Hepatocyte (in vitro differentiated cells): ENCODE measurements at places on chromosomes 4 and X.
A peak's percentile ranks its signal among the peaks of the same experiment; 100 is the strongest.

DNA sequence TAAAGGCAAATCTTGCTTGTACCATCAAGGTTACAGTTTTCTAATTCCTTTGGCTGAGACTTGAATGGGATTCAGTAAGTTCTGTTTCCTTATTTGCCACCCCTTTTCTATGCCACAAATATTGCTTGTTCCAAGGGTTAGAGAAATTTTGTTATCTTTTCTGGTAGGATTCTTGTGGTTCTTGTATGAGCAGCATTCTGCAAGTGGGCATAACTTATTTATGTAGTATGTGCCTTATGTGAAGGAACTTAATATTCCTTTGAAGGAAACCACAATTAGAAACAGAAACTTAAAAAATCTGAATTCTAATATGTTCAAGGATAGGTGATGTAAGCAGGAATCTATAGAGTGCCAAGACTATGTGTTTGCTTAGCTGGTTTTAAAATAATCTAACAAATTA is 53.1 kb upstream of the TSPAN5 start:
- no peak for DNase-seq

- DNase-seq, result no peak
These were observed 272.1 kb upstream of the AGTR2 start for GRCh38 chrX:115898382-115899001.

- no peak for DNase-seq
These were observed 6.9 kb upstream of the BBS7 start for GRCh38 chr4:121877041-121877773.

- DNase-seq, result no peak
These were observed 44.2 kb downstream of the JAKMIP1 start for GRCh38 chr4:6155996-6156750.

GRCh38 chr4:42541647-42542046 is 115.3 kb downstream of the ATP8A1 start:
- DNase-seq, result no peak

GRCh38 chr4:78644744-78645330 is 93.3 kb downstream of the ANXA3 start:
- peak; percentile 81 for DNase-seq

DNA sequence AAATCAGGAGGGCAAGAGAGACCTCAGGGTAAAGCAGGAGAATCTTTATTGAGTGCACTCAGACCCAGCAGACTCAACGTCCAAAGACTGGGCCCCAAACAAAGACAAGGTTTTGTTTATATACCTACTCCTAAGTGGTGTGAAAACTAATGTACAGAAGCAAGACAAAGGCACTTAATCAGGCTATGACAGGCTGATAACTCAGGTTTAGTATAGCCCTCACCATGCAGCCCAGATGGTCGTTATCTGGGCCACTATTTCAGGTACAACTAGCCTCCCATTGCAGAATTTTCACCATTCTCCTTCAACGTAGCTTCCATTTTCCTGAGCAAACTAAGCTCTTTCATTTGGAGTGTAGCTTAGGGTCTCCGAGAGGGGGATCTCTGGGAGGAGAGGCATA is 36.9 kb downstream of the SULT1E1 start:
- no peak for DNase-seq

DNA sequence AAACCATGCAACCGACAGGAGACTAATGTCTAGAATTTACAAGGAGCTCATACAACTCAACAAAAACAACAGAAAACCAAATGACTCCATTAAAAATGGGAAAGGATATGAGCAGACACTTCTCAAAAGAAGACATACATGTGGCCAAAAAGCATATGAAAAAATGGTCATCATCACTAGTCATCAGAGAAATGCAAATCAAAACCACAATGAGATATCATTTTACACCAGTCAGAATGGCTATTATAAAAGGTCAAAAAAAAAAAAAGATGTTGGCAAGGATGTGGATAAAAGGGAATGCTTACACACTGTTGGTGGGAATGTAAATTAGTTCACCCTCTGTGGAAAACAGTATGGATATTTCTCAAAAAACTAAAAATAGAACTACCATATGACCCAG is 50.5 kb upstream of the CHRDL1 start:
- no peak for DNase-seq

DNA sequence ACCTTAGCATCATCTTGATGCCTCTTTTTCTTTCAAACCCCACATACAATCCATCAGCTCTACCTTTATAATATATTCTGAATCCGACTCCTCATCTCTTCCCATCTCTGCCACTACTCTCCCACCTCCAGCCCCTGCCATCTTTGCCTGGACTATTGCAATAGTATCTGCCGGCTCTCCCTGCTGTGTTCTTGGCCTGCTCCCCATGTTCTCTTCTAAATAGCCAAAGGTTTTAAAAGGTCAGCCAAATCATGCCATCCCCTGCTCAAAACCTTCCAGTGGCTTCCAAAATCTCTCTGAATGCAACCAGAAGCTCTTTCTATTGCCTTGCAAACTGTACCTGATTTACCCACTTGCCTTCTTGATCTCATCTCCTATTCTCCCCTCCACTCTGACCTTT is 266.0 kb downstream of the PTTG2 start:
- no peak for DNase-seq

DNA sequence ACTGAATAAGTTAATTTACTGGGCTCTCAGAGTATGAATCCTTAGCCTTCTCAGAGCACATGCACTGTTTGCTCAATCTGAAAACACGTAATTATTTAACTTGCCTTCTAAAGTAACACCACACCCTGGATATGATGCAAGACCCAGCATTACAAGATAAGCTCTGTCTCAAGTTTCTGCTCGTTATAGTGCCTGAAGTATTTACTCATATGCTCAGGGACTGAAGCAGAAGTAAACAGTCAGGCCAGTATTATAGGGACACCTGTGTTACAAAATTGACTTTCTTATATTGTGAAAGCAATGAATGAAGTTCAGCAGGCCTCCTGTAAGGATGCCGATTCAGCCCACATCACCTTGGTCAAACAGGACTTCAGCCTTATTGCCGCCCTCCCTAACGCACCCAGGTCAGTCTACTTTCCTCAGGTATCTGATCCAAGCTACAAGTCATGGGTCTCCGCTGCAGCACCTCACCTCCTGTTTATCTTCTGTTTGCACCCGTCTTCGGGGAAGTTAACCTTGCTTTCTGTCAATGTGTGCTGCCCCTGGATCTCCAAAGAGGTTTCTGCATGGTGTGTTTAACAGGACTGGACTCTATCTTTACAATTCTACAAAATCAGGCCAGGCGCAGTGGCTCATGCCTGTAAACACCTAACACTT is 42.8 kb upstream of the KLF3 start:
- DNase-seq, result peak; percentile 83

GRCh38 chrX:114451397-114451796 is 132.5 kb upstream of the HTR2C start:
- no peak for DNase-seq

DNA sequence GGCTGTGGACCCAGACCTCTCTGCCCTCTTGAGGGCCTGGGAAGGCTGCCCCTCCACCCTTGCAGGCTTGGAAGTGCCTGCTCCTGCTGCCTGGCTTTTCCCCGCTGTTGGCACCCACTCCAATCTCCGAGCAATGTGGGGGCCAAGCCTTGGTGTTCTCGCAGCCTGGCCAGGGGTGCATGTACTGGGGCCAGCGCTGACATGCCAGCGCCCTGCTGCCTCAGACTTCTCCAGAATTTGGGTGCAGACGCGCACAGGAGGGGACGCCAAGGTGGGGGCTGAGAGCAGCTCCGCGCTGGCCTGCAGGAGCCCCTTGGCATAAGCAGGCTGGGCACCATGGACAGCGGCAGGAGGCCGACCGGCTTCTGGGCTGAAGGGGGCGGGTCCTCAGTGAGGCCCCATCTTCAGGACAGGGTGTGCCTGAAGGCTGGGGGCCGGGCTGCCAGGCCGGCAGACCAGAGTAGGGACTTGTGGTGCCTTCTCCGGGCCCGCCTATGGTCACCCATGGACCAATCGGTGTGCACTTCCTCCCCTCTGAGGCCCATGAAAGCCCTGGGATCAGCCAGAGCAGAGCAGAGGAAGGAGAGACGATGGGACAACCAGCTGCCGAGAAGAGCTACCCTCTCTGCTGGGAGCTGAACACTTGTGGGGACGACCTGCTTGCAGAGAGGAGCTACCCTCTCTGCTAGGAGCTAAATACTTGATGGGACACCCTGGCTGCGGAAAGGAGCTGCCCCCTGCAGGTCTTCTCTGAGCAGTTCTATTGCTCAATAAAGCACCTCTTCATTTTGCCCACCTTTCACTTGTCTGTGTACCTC is 118.3 kb downstream of the DNAAF6 start:
- DNase-seq, result peak; percentile 85

- peak; percentile 15 for DNase-seq
These were observed 364.6 kb upstream of the NOCT start for GRCh38 chr4:138650929-138651448.

DNA sequence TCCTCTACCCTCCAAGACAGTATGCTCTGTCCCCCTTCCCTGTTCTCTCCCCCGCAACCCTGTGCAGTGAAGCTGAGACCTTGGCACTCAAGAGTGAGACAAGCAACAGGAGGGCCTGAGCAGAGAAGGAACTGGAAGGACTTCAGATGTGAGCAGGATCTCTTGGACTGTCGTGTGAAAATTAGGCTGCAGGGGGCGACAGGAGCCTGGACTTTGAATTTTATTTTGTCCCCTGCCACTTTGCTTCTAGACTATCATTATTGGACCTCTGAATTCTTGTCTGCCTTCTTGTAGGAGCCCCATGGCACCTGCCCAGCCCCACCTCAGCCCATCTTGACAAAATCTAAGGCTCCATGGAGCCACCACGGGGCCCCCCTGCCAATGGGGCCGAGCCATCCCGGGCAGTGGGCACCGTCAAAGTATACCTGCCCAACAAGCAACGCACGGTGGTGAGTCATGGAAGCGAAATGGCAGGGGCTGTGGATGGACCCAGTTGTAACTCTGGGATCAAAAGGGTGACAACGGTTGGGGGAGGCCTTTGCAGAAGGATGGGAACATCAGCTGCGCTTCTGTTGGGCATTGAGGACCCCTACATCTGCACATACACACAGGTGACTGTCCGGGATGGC is 1.7 kb downstream of the ARAF start:
- DNase-seq, result no peak

GRCh38 chr4:161892951-161893350 is 270.8 kb downstream of the FSTL5 start:
- DNase-seq, result no peak

DNA sequence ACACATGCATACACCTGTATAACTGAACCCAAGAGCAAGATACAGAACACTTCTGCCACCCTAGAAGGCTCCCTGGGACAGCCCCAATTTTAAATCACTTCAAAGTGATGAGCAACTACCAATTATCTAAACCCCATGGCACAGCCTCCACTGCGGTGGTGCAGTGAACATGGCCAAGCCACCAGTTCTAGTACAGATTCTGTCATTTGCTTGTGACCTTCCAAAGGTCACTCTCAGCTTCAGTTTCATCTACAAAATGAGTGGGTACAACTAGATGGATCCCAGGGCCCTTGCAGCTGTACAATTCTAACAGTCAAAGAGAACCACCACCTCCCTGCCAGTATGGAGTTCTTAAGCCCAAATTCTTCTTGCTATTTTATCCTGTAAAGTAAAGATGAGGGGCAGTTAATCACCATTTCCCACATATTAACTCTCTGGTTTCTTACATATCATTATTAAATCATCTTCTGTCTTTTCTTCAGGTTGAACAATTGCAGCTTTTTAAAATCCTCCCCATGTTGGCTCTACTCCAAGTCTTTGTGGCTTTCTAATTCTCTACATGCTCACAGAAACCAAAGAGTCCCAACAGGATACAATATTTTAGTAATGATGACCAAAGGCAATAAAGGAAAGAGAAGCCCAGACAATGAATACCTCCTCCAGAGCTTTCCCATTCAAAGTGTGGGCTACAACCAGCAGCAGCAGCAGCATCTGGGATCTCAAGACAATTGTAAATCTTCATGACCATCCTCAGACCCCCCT is 39.0 kb upstream of the GPM6B start:
- no peak for DNase-seq

DNA sequence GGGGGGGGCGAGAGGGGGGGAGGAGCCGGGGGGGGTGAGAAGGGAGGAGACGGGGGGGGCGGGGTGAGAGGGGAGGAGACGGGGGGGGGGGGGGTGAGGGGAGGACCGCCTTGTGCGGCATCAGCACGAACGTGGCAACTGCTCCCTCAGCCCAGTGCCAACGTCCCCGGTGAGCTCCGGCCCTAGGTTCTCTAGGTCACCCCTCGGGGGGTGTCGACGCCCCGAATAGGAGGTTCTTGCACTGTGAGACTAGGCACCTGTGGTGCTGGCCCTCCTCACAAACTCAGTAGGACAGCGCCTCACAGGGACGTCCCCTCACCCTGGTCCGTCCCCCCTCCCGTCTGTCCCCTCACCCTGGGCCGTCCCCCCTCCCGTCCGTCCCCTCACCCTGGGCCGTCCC is 21.5 kb upstream of the GTPBP6 start:
- no peak for DNase-seq

- DNase-seq, result peak; percentile 77
These were observed 200.4 kb downstream of the PTTG2 start for GRCh38 chr4:38160487-38161207.

DNA sequence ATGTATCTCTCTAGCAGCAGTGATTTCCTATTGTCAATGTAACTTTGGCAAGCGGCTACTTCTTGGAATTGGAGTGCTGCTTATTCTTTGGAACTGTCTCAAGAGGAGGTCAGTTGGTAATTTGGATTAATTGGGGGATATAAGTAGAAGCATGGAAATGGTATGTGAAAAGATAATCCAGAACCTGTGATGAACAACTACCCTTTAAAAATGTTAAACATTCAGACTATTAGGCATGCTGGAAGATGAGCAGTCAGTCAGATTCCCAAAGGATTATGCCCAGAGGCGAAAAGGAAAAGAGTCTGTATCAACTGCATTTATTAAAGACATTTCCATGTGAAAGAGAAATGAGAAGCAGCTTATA is 62.5 kb downstream of the SEC24D start:
- DNase-seq, result no peak

DNA sequence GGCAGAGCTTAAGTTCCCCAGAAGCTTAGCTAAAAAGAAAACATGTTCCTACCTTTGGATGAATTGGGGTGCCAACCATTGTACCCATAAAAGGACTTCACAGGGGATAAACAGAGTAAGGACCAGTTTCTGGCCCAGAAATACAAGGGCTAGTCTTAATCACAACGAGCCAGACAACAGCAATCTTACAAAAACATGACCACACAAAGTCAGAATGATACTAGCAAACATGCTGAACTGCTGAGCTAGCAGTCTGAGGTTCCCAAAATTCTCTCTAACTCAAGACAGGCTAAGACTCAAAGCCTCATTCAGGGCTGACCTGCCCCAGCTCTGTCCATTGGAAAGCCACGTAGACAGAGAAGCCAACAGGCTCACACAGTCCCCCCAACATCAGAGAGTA is 40.3 kb downstream of the ATP11C start:
- no peak for DNase-seq

DNA sequence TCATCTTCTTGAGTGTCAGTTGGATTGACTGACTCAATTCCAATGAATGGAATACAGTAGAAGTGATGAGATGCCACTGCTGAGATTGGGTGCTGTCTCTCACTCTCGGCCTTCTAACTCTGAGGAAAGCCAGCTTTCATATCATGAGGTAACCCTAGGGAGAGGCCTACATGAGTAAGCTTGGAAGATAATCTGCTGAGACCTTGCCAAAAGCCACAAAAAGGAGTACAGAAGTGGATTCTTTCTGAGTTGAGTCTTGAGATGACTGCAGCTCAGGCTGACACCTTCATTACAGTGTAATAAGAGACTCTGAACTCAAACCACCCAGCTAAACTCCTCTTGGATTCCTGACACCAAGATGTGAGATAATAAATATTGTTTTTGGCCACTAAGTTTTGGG is 537.4 kb upstream of the MAGEB18 start:
- no peak for DNase-seq

GRCh38 chr4:184812651-184813181 is 13.1 kb downstream of the ACSL1 start:
- no peak for DNase-seq
